ENCODE measurements at places on chromosomes 11 and 22. TPM values are rescaled to one million over a fixed set of nuclear protein-coding genes. Genes with fewer than 3 reads are reported as not detected.

DNA sequence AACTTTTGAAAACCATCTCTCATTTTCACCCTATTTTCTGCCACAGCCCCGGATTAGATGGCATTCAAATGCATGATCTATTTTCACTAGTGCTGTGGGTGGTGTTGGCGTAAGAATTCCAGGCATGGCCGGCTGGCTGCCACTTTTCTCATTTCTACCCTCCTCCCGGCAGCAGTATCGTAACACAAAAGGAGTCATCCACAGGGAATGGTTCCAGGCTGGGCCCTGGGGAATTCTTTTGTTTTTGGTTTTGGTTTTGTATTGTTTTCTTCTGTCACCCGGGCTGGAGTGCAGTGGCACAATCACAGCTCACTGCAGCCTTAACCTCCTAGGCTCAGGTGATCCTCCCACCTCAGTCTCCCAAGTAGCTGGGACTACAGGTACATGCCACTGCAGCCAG is 13.8 kb downstream of the JAML start:
- H3K4me1 ChIP-seq: peaks cover 68% of the 10 kb centered on the region
- H3K27ac ChIP-seq: peak overlapping the region; percentile 99
- peak overlapping the region; percentile 6 for H3K4me3 ChIP-seq
- H3K27me3 ChIP-seq: no peaks in the 10 kb centered on the region
- H3K36me3 ChIP-seq: no peaks in the 10 kb centered on the region

- H3K27me3 ChIP-seq: no peaks in the 10 kb centered on the region
- DNase-seq: no peak
- peaks cover 17% of the 10 kb centered on the region for H3K36me3 ChIP-seq
Observed at GRCh38 chr11:74147199-74147929, 23.4 kb downstream of the C2CD3 start.

- H3K27me3 ChIP-seq: no peaks in the 10 kb centered on the region
- no peak overlapping the region for H3K4me3 ChIP-seq
- no peak for DNase-seq
- H3K4me1 ChIP-seq: peaks cover 7% of the 10 kb centered on the region
Observed at GRCh38 chr11:110438017-110438416, 8.3 kb downstream of the FDX1 start.

GRCh38 chr11:23078289-23078971 is 218.2 kb upstream of the CCDC179 start:
- no peaks in the 10 kb centered on the region for H3K36me3 ChIP-seq
- H3K4me1 ChIP-seq: no peaks in the 10 kb centered on the region
- no peak overlapping the region for H3K4me3 ChIP-seq
- no peaks in the 10 kb centered on the region for H3K27me3 ChIP-seq
- no peak overlapping the region for H3K27ac ChIP-seq

The KRTAP5-2 gene
- total RNA-seq: not detected

- H3K4me3 ChIP-seq: no peak overlapping the region
- H3K27ac ChIP-seq: no peak overlapping the region
- no peaks in the 10 kb centered on the region for H3K27me3 ChIP-seq
- no peak for DNase-seq
- H3K4me1 ChIP-seq: no peaks in the 10 kb centered on the region
Observed at GRCh38 chr22:48961705-48962104, 866.0 kb downstream of the BRD1 start.

The B4GALNT4 gene
- not detected for total RNA-seq

DNA sequence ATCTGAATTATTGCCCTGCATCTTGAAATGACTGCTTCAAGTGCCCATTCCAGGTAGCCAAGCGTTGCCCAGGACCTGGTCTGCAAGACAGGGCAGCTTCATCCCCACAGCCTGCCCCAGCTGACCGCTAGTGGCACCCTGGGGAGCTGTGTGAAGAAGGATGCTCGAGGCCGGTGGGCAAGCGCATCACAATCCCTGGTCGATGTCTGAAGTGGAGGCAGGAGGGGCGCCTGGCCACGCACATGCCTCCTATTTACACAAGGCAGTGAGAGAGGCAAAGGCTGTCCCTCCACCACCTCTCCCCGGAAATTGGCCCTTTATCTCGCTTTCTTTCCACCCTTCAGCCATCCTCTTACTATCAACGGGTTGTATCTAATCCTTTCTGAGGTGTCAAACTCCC is 28.1 kb upstream of the PHF21A start:
- H3K27ac ChIP-seq: no peak overlapping the region
- peak; percentile 25 for DNase-seq
- H3K4me3 ChIP-seq: no peak overlapping the region
- H3K27me3 ChIP-seq: no peaks in the 10 kb centered on the region
- no peaks in the 10 kb centered on the region for H3K36me3 ChIP-seq
- H3K4me1 ChIP-seq: no peaks in the 10 kb centered on the region

The OR5P2 gene
- not detected for total RNA-seq

GRCh38 chr11:104690241-104690640 is 208.0 kb downstream of the CASP12 start:
- no peak for DNase-seq
- H3K4me3 ChIP-seq: no peak overlapping the region
- H3K4me1 ChIP-seq: no peaks in the 10 kb centered on the region
- no peak overlapping the region for H3K27ac ChIP-seq
- no peaks in the 10 kb centered on the region for H3K36me3 ChIP-seq
- H3K27me3 ChIP-seq: no peaks in the 10 kb centered on the region

- H3K4me3 ChIP-seq: no peak overlapping the region
- H3K4me1 ChIP-seq: peaks cover 4% of the 10 kb centered on the region
- H3K27ac ChIP-seq: no peak overlapping the region
Observed at GRCh38 chr11:80722629-80723028, 1281.8 kb upstream of the TENM4 start.

DNA sequence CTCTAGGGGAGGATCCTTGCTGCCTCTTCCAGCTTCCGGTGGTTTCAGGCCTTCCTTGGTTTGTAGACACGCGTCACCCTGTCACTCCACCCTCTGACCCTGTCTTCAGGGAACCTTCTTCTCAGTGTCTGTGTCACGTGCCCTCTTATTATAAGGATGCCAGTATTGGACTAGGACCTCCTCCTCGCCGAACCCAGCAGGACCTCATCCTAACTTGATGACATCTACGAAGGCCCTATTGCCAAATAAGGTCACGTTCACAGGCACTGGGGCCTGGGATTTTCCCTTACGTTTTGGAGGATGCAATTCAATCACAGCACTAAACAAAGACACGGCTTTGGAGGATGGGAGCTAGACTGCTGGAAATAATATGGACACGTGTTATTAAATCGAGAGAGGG is 408.7 kb downstream of the BRD1 start:
- no peaks in the 10 kb centered on the region for H3K27me3 ChIP-seq
- no peak overlapping the region for H3K27ac ChIP-seq
- H3K4me3 ChIP-seq: no peak overlapping the region
- peaks cover 59% of the 10 kb centered on the region for H3K4me1 ChIP-seq
- DNase-seq: no peak

GRCh38 chr11:17014321-17014832 is at the start of gene PLEKHA7:
Gene PLEKHA7 (minus strand): TSS chr11:17014414. CDS start chr11:17014401, 13 bp downstream.
- DNase-seq: no peak
- no peaks in the 10 kb centered on the region for H3K4me1 ChIP-seq
- peak within 1 kb of the TSS; percentile 25 for H3K4me3 ChIP-seq
- H3K27me3 ChIP-seq: no peaks in the 10 kb centered on the region

The MOV10L1 gene
- 2.9 TPM for total RNA-seq

The MPEG1 gene
- 59.6 TPM for total RNA-seq

DNA sequence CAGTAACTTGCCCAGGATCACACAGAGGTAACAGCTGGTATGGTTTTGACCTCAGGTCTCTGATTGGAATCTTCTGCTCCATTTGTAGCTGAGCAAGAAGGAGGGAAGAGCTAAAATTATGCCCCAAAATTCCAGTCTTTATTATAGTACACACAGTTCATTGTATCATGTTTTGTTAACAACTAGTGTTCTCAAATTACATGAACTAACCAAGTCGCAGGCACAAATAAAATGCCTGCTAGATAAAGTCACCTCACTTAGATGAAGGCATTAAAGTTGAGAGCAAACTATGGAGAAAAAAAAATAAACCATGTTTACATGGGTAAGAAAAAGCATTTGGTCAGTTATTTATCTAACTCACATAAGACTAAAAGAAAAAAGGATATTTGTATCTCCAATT is 58.8 kb downstream of the PDGFD start:
- peaks cover 19% of the 10 kb centered on the region for H3K4me1 ChIP-seq
- H3K36me3 ChIP-seq: peaks cover 39% of the 10 kb centered on the region
- no peak overlapping the region for H3K4me3 ChIP-seq
- H3K27me3 ChIP-seq: no peaks in the 10 kb centered on the region

DNA sequence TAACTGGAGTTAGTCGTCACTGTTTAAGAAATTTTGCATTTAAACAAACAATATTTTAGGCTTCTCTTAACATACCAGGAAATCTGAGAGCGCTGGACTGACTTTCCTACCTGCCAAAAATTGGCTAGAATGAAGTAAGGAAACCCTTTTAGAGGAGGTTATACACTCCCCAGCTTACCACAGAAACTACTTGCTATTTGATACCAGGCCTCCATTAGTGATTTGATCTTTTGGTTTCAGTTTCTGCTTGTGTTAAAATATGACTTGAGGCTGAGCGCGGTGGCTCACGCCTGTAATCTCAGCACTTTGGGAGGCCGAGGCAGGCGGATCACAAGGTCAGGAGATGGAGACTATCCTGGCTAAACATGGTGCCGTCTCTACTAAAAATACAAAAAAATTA is 419.9 kb downstream of the LRRC4C start:
- no peak overlapping the region for H3K27ac ChIP-seq
- no peak for DNase-seq
- H3K36me3 ChIP-seq: no peaks in the 10 kb centered on the region
- no peak overlapping the region for H3K4me3 ChIP-seq

DNA sequence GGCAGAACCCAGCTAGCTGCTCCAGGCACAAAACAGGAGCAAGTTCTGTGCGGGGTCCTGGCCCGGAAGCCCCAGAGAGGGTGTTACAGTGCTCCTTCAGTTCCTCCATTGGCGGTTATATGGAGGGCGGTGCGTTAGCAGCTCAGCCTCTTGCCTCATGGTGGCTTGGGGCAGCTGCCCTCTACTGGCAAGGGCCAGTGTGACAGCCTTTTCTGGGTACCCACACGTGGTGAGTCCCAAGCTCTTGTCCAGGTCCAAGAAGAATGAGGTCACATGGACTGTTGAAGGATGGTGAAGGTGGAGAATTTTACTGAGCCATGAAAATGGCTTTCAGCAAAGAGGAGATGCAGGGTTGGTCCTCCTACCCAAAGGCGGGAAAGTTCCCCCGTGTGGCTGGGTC is 100.5 kb downstream of the WT1 start:
- H3K4me1 ChIP-seq: no peaks in the 10 kb centered on the region
- no peaks in the 10 kb centered on the region for H3K36me3 ChIP-seq
- H3K27ac ChIP-seq: no peak overlapping the region
- H3K27me3 ChIP-seq: no peaks in the 10 kb centered on the region
- H3K4me3 ChIP-seq: no peak overlapping the region

GRCh38 chr22:42432020-42432596 is at the start of gene NFAM1:
Gene NFAM1 (minus strand): TSS chr22:42432403. CDS start chr22:42432357, 46 bp downstream.
- no peak for DNase-seq
- no peaks in the 10 kb centered on the region for H3K27me3 ChIP-seq
- peaks cover 51% of the 10 kb centered on the region for H3K4me1 ChIP-seq

The NUCB2 gene
- total RNA-seq: 64.3 TPM

DNA sequence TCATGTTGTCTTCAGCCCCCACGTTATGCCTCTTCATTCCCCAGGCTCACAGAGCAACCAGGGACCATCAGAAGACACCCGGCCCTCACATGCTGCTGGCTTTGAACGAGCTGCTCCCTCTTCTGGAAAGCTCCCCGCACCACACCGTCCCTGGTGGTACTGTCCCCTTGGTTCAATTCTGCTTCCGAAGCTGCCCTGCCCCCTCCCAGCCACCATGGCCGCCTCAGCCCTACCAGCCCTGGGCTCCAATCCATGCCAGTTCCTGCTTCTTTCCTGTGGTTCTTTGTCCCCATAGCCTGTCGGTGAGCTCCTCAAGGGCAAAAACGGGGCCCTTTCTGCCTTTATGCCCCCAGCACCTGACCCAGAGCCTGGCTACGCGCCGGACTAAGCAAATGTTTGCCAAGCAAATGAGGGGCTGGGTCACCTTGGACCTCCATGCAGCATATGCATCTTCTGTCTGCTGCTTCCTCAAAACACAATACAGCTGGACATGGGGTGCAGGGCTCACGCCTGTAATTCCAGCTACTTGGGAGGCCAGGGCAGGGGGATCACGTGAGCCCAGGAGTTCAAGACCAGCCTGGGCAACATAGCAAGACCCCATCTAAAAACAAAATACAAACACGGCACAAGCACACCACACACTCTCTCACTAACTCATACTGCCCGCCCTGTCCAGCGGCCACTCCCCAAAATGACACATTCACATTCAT is 21.3 kb downstream of the TNKS1BP1 start:
- H3K4me3 ChIP-seq: no peak overlapping the region
- peaks cover 3% of the 10 kb centered on the region for H3K4me1 ChIP-seq
- peaks cover 19% of the 10 kb centered on the region for H3K36me3 ChIP-seq

GRCh38 chr11:114179234-114179941 is 116.8 kb upstream of the NNMT start:
- H3K4me3 ChIP-seq: no peak overlapping the region
- no peaks in the 10 kb centered on the region for H3K4me1 ChIP-seq
- no peaks in the 10 kb centered on the region for H3K27me3 ChIP-seq
- no peak overlapping the region for H3K27ac ChIP-seq
- no peak for DNase-seq

GRCh38 chr11:127383026-127383425 is 382.5 kb upstream of the KIRREL3 start:
- no peaks in the 10 kb centered on the region for H3K4me1 ChIP-seq
- H3K4me3 ChIP-seq: no peak overlapping the region
- no peaks in the 10 kb centered on the region for H3K36me3 ChIP-seq
- no peak overlapping the region for H3K27ac ChIP-seq
- DNase-seq: no peak

DNA sequence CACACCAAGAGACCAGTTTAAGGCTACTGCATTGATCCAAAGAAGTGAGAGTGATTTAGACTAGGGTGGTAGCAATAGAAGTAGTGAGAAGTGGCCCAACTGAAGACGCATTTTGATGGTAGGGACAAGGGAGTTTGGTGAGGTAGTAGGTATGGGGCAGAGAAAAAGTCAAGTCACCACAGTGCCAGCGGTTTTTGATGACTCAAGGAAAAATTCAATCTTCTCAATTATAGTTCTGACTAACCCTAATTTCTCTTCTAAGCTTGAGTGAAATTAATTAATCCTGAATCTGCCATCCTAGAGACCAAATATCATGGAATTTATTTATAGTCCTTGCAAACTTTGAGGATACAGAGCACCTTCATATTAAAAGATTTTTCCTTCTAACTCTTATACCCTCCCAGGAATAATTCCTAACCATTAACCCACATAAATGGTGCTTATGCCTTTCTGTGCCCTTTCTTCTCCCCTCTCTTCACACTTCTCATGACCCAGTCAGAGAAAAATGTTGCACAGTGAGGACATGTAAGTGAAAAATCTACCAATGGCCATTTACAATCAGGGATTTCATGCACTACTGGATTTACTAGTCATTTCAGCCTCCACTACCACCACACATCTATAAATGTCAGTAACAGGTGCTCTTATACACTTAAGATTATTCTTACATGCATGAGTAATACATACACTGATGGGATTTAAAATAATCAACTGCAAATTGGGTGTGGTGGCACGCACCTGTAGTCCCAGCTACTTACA is 45.9 kb upstream of the ARHGAP32 start:
- no peak overlapping the region for H3K27ac ChIP-seq
- H3K4me3 ChIP-seq: no peak overlapping the region
- no peaks in the 10 kb centered on the region for H3K27me3 ChIP-seq
- DNase-seq: no peak

- peaks cover 15% of the 10 kb centered on the region for H3K4me1 ChIP-seq
- H3K36me3 ChIP-seq: no peaks in the 10 kb centered on the region
- DNase-seq: no peak
- no peaks in the 10 kb centered on the region for H3K27me3 ChIP-seq
- no peak overlapping the region for H3K4me3 ChIP-seq
Observed at GRCh38 chr11:95913830-95914615, 9.9 kb downstream of the MTMR2 start.

Data from Karpas-422 (cell line).